Central memory CD8-positive, alpha-beta T cell (primary cell): ENCODE measurements at places on chromosomes 5 and 9.
A peak's percentile ranks its signal among the peaks of the same experiment; 100 is the strongest.

GRCh38 chr5:10528827-10529226, 35.0 kb upstream of the ANKRD33B start:
- no peak for DNase-seq

DNA sequence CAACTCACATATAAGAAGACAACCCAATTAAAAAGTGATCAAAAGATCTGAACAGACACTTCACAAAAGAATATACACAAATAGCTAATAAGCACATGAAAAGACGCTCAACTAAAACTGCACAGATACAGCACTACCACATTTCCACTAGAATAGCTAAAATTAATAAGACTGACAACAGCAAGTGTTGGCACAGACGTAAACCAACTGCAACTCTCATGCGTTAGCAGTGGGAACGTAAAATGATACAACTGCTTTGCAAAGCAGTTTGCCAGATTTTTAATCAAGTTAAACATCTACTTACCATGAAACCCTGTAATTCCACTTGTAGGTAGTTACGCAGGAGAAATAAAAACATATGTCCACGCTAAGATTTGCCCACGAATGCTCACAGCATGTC, 9.0 kb downstream of the SEMA4D start:
- no peak for DNase-seq

- DNase-seq = no peak
Measured at GRCh38 chr9:96129747-96130146, 172.2 kb downstream of the HSD17B3 start.

GRCh38 chr9:84254972-84255371, 85.6 kb downstream of the SLC28A3 start:
- DNase-seq = no peak

- no peak for DNase-seq
Measured at GRCh38 chr5:154567155-154567554, 89.1 kb upstream of the HAND1 start.

- DNase-seq = no peak
Measured at GRCh38 chr9:92639791-92640271, 30.1 kb downstream of the IPPK start.

GRCh38 chr5:1552521-1553255, 28.9 kb upstream of the LPCAT1 start:
- DNase-seq = no peak

DNA sequence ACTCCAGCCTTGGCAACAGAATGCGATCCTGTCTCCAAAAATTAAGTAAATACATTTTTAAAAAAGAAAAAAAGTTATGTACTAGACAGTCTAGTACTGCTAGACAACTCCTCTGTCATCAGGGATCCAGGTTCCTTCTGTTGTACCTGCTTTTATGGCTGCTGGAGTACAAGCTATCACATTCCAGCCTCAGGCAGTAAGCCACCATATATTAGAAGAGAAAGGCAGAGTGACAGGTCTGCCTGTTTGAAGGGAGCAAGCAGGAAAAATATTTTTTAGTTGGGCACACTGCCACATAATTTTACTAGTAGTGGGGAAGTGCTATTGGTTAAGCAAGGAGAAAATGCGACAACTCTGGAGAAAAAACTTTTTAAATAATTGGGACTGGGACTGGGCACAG, 10.9 kb downstream of the RPS6 start:
- DNase-seq = no peak

DNA sequence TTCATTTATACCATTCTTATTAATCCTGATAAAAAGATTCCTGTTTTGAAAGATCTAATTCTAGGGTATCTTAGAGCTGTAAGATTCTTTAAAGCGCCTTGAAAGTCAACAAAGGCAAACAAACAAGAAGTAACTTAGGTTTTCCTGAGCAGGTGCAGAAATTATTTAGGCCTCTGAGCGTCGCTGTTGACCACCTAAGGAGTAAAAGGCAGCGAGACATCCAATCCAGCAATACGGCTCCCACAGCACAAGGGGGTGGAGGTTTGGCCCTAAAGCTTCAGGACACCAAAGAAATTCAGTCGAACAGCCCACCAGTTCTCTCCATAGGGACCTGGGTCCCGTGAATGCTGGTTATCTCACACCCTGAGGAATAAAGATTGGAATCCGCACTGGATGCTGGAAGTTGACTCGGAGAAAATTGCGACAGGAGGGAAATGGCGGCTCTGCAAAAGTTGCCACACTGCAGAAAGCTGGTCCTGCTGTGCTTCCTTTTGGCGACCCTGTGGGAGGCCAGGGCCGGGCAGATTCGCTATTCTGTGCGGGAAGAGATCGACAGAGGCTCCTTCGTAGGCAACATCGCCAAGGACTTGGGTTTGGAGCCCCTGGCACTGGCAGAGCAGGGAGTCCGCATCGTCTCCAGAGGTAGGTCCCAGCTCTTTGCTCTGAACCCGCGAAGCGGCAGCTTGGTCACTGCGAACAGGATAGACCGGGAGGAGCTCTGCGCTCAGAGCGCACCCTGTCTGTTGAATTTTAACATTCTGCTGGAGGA, at the start of gene PCDHGA2:
PCDHGA2 (plus strand) TSS at position 223 of the 769 bp plus-strand sequence.
- DNase-seq = no peak

DNA sequence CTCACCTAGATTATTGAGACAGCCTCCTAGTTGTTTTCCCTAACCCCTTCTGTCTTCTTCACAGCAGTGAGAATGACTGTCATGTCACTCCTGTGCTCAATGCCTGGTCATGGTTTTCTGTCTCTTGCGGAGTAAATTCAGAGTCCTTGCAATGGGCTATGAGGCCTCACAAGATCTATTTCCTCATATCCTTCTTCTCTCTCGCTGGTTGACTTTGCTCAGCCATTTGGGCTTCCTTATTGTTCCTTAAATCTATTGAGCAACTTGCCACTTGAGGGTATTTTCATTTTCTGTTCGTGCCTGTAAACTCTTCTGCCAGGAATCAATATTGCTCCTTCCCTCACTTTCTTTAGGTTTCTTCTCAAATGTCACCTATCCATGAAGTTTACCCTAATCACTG, 9.0 kb downstream of the PPP3R2 start:
- no peak for DNase-seq

DNA sequence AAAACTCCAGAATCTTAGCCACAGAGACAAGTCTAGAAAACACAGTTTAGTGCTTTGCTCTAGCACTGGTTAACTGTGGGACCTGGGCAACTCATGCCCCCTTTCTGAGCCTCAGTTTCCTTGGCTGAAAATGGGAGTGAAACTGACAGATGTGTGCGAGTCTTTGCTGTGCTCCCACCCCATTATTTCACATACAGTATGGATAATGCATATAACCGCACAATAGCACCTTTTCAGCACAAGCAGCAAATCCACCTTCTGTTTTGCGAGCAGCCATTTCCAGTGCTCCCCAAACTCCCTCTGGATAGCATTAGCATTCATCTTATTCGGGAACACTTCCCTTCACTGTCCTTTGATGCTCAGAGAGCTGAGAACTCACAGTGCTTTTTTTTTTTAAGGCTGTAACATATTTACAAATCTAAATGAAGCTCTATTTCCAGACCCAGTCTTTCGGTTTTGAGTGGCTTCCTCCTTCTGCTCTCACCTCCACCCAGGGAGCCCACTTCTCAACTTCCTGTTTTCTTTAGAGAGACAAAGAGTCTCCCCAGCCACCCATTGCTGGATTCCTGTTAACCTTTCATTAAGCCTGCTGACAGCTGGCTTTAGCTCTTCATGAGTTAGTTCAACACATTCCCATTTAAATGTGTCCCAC, 49.2 kb downstream of the TIMD4 start:
- peak; percentile 14 for DNase-seq

DNA sequence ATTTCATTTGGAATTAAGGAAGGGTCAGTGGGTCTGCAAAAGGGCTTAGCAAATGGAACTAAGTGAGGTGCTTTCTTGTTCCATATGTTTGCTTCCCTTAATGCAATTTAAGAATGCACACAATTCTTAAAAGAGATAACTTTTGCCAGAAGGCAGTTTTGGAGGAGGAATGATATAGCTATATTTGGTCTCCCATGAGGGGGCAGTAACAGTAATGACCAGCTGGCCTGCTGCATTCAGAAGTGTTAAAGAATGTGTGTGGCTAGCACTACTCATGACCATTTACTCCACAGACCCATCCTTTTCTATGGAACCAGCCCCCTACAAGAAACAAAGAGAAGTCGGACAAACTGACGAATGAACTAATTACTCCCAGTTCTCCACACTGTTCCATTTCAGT, 638.9 kb downstream of the RAB3C start:
- DNase-seq = no peak

DNA sequence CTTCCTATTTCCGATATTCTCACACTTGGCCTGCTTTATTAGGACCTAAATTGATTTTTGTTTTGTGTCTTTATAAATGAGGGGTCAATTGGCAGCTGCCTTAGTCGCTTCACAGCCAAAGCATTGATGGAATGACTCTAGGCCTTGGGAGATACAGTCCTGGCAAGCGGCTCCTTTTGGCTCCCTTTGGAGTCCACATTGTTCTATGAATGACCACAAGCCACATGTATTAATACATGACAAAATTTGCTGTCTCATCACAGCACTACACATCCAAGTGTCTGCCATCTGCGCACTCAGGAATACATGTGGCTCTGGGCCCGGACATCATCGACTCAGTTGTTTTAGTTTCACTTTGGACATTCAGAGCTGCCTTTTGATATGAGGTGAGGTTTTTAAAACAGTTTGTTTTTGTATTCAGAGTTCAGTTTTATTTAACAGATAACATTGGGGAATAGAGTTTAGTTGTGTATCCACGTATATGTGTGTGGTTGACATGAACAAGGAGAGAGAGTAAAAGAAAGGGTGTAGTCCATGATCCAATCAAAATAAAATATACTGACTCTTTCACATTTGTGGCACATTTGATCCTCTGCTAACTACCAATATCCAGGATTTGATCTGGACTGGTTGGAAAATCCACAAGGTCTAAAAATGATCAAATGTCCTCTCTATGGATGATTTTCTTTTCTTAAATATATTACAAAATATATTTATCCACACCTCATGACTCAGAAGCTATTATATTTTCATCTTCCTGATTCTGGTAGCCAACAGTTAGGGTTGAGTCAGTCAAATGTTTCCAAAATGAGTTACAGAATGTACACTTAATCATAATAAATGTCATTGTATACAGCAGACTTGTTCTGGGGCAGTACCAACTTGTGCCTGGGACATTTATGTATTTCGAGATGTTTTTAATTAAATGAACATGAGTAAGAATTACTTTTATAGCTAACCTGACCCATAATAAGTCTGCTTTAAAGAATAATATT, 114.0 kb upstream of the MTAP start:
- DNase-seq = no peak

DNA sequence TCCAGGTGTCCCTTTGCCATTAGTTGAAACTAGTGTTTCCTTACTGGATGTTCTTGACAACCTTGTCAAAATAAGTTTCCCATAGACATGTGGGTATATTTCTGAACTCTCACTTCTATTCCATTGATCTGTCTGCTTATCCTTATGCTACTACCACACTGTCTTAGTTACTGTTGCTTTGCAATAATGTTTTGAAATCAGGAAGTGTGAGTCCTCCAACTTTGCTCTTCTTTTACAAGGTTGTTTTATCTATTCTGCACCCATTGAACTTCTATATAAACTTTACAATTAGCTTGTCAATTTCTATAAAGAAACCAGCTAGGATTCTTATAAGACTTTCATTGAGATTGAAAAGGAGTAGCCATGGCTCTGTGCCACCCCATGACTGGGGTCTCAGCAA, 24.3 kb downstream of the CD14 start:
- no peak for DNase-seq

DNA sequence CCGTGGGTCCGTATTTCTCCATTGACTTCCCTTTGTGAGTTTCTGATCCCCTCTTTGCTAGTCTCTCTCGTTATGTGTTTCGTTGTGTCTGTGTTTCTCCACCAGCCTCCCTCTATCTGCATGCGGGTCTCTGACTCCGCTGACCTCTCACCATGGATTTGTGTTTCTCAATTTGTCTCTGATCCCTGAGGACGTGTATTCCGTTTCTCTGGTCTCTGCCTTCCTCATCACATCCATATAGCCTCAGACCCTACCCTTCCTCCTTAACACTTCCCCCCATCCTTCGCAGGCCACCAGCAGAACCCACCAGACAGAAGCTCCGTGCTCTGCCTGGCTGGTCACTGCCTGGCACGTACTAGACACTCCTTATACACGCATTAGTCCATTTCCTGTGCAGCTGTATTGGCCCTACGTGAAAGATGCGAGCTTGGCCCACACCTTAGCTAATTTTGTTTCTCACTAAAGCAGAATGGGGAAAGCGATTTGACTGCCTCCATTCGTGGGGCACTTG, 631 bp downstream of the B4GALT7 start:
- DNase-seq = no peak

DNA sequence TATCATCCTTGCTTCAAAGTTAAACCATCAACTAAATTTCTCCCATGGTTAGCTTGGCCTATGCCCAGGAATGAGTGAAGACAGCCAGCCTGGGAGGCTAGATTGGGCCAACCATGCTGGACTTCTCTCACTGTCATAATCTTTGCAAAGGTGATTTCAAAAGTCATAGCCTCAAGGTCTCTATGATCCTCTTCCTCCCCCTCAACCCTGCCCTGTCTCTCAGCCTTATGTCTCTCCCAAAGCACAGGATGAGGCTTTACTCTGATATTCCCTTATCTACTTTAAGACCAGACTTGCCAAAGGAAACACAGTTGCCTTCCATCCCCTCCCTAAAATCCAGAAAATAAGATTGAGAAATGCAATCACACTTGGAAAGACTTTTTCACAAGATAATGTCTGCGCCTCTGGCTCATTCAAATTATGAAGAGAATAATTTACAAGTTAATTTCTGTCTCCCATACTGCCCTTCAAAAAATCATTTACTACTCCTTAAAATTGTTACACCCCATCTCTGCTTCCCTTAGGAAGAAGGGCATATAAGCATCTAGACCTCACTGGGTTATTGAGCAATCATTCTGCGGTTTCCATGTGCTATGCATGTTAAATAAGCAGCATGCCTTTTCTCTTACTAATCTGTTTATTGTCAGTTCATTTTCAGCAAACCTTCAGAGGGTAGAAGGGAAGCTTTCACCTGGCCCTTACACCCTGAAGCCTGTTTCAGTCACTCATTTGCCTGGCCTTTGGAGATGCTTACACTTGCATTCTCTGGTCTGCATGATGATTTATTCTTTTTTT, 113.8 kb upstream of the ANKRD55 start:
- DNase-seq = no peak

GRCh38 chr9:135753391-135754105, 51.6 kb downstream of the KCNT1 start:
- no peak for DNase-seq

- DNase-seq = no peak
Measured at GRCh38 chr9:33260372-33260771, 4.1 kb downstream of the BAG1 start.

- no peak for DNase-seq
Measured at GRCh38 chr5:83025690-83026478, 51.3 kb downstream of the TMEM167A start.
